Pulmonary artery endothelial cell (primary cell): ENCODE measurements at places on chromosomes 7 and 10. TPM values are rescaled to one million over a fixed set of nuclear protein-coding genes. Genes with fewer than 3 reads are reported as not detected.

DNA sequence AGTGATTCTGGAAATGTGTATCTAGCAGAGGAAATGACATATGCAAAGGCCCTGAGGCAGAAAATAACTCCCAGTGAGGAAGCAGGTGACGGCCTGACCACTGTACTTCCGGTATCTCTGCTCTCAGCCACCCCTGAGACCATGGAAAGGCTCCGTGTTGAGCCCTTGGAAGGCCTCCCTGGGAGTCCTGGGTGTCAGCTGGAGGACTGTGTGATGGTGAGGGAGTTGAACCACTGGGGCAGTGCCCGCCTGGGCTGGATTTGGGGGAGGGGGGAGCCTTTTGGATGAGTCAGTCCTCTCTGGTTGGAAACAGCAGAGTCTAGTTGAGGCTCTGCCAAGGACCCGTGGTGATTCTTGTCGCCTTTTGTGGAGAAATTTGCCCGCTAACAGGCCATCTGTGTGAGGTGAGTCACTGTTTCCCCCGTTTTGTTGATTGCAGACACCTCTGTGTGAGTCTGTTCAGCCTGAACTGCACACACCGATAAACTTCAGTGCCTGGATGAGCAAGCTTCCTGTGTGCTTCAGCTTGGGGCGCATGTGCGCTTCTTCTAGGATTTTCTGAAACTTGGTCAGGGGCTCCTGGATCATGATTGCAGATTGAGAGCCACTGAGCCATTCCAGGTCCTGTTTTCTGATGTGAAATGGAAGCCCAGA lies 98.6 kb downstream of the GRK5 start:
- DNase-seq = peak; percentile 99

DNA sequence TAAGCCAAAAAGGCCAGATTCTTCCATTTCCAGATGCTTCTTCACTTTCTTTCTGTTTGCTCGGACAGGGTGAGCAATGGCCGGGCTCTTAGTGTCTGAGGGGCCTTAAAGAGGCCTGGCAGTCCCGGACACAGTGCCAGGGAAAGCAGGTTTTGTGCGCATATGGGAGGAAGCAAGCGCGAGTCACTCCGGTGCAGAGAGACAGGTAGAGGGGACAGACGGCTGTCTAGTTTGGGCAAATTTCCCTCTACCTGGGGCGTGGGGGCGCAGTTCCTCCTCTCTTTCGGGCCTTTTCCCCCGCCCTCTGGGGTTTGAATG lies 4.7 kb downstream of the NEUROD6 start:
- no peak for DNase-seq

DNA sequence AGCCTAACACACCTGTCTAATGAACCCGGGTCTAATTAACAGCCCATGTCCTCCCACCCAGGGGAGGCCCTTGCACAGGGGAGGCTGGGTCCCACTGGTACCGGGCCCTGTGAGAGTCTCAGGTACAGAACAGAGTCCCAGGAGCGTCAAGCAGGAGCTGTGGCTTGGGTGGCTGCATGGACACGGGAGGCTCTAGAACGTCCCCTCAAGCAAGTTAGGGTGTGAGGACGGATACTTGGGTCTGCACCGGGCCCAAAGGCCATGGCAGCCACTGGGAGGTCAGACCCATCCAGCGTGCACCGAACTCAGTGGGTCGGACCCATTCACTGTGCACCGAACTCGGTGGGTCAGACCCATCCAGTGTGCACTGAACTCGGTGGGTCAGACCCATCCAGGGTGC lies 309.7 kb downstream of the DNAJB6 start:
- no peak for DNase-seq

GRCh38 chr7:26293569-26294308 lies 2.1 kb downstream of the SNX10 start:
- DNase-seq = no peak

DNA sequence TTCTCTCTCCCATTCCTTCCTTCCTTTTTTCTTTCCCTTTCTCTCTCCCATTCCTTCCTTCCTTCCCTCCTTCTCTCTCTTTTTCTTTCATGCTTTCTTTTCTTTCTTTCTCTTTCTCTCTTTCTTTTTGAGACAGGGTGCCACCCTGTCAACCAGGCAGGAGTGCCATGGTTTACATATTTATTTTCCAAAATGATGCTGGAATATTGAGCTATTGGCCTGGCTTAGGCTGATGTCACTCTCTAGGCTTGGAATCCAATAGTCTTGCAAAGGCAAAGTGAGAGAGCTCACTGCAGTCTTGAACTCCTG lies 159.1 kb downstream of the BAMBI start:
- no peak for DNase-seq

- no peak for DNase-seq
Measured at GRCh38 chr7:150368884-150369747, 494 bp downstream of the REPIN1 start.

- DNase-seq = no peak
Measured at GRCh38 chr10:31083765-31084184, 52.1 kb upstream of the ZNF438 start.

DNA sequence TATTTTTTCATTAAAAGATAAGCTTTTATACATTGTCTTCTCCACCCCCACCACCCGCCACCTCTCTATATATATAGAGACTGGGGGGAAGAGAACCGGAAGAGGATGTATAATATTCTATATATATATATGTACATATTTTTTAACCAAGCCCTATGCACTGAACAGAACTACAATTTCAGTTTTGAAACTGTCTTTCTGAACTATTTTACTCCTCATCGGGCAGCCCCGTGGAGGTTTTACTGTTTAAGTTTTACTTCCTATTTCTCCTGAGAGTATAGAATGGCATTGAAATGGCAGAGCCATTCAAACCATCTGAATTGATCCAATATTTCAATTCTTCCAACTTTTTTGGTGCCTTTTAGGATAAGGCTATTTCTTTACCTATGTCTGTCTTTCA lies 1047.1 kb downstream of the NRG3 start:
- no peak for DNase-seq

DNA sequence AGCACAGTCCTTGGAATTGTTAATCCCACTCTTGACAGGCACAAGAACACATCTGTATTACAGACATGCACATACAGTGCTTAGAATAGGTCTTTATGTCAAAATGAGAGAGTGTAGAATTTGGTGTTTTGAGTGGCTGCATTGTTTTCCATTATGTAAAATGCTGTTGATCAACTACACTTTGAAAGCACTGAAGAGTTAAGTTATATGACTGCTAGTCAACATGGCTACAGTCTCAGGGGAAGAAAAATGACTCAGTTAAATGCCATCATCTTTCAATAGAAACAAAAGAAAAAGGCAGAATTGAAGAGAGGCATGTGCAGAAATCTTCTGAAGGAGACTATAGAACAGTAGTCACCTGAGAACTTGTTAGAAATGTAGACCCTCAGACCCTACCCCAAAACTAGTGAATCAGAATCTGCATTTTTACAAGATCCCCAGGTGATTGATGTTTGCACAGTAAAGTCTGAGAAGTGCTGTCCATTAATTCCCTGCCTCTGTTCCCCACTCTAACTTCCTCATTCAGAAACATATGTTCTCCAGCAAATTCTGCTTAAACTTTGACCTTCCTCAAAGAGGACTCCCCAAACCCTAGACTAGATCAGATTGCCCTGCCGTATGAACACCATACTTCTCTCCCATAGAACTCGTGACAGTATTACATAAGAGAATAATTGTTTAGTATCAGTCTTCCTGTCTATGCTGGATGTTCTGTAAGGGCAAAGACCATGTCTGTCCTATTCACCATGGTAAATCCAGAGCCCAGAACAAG lies 16.0 kb downstream of the SND1 start:
- no peak for DNase-seq

GIMAP2 gene
- 41.5 and 82.2 TPM in 2 replicates for total RNA-seq

SFTPD gene
- not detected in 2 replicates for total RNA-seq

CASP2 gene
- total RNA-seq = 20.6 and 28.8 TPM in 2 replicates

C10orf71 gene
- not detected in 2 replicates for total RNA-seq

IL2RA gene
- total RNA-seq = not detected in 2 replicates
